Stimulated activated CD4-positive, alpha-beta T cell treated with anti-CD3 and anti-CD28 coated beads, TNF-alpha, amount 100 ng/mL, for 48 hours (primary cell): ENCODE measurements at places on chromosomes 13 and 19.

GRCh38 chr13:57925250-57925649, 293.7 kb downstream of the PCDH17 start:
- DNase-seq = no peak

- DNase-seq = no peak
Measured at GRCh38 chr19:35549174-35549788, 3.9 kb downstream of the TMEM147 start.

GRCh38 chr13:33292712-33293111, 7.2 kb upstream of the STARD13 start:
- DNase-seq = no peak

DNA sequence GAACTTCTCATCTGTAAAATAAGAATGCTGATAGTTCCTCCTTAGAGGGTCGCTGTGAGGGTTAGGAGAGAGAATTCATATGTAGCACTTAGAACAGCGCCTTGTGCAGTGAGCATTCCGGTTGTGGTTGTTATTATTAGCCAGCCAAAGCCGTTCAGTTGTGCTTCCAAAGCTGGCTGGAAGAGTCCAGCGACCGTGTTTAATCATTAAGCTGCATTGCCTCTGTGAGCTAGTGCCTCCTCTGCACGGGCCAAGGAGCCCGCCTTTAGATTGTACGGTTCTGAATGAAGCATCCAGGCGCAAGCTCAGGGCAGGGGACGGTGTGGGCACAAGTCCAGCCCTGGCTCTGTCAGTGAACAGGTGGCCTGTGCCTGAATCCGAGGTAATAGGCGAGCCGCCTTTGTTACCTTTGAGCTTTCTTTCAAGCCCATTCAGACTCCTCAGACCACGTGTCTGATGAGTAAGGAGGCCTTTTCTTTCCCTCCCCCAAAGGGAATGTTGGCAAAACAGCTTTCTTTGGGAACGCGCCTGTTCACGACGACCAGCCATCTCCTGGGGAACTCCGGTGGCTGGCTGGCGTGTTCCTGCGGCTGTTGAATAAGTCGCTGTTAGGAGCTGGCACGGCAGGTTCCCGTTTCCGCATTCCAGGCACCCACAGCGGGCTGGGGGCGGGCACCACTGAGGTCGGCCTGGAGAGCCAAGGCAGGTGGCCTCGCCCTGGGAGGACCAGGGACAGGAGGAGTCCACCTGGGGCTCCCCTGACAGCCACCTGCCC, 25.1 kb downstream of the SIPA1L3 start:
- no peak for DNase-seq

DNA sequence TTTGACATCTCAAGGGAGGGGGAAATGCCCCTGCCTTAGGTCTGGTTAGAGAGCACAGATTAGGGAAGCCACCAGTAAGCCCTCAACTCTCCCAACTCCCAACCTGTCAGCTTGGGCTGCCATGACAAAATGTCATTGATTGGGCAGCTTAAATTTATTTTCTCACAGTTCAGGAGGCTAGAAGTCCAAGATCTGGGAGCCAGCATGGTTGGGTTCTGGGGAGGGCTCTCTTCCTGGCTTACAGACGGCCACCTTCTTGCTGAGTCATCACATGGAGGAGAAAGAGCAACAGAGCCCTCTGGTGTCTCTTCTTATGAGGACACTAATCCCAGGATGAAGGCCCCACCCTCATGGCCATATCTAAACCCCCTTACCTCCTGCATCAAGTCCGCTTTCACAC, 24.2 kb downstream of the C19orf12 start:
- DNase-seq = no peak

- no peak for DNase-seq
Measured at GRCh38 chr13:64054321-64054720, 2638.7 kb upstream of the PCDH20 start.

DNA sequence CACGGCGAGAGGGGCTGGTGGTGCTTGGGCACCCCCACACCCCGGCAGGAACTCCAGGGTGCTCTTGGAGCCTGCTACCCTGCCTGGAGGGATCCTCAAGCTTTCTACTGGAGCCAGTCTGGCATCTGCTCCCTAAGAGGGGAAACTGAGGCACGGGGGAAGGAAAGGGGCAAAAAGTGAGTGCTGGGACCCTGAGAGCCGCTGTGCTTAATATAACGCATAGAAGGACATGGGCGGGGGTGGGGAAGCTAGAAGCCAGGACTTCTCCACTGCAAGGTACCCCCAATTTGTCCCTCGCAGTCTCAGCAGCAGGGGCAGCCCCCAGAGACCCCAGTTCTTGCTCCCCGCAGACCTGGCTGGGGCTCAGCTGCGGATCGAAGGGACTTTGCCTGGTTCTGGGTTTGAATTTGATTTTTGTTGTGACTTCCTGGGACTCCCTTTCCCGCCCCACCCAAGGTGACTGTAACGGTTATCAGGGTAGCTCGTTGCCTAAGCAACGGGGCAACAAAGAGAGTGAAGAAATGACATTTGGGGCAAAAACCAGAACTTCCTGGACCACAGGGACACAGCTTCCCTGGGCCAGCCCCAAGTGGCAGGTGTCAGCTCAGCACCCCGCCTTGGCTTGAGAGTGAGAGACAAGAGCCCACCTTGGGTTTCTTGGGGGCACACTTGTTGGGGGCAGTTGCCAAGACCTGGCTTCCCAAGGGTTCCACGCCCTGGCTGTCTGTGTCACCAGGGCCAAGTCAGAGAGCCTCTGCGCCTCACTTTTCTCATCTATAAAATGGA, 638 bp downstream of the ADGRE5 start:
- DNase-seq = no peak
